ENCODE measurements at places on chromosomes 11 and 22.

GRCh38 chr11:76459299-76459698 lies 14.5 kb downstream of the EMSY start:
- no peak for DNase-seq

- DNase-seq: no peak
Measured at GRCh38 chr22:37427135-37427710, at the start of gene ELFN2. TSS of gene ELFN2 (minus strand) at chr22:37427479. CDS start at chr22:37375534, 51,945 bp downstream.

DNA sequence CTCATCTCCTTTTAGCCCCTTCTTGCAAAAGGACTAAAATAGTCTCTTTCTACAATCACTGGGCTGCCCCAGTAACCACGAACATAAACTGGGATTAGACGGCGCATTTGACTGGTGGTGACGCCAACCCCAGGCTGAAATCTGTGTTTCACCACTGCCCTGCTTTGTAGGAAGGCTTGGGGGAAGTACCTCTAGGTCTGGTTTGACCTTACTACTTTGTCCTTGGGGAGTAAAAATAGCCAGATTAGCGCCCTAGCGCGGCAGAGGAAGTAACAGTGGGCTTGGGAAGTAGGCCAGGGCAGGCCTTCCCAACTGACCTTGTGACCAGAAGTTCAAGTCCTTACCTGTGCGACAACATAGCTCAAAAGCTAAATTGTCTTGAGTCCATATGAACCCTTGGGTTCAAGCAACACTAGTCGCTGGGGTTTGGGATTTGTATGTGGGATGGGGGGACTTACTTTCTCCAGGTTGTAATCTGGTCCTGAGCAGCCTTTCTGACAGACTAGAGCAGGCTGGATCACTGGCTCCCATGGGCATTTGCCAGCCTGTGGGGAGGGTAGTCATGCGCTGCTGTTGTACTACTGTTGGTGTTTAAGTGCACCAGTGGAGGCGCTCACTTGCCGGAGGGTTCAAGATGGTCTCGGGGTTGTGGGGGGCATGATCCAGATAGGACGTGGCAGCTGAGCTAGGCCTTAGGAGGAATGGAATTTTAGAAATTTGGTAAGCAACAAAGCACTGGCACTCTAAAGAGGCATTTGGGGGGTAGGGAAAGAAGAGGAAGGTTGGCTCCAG lies 953 bp upstream of the PACS1 start:
- DNase-seq: peak; percentile 53

DNA sequence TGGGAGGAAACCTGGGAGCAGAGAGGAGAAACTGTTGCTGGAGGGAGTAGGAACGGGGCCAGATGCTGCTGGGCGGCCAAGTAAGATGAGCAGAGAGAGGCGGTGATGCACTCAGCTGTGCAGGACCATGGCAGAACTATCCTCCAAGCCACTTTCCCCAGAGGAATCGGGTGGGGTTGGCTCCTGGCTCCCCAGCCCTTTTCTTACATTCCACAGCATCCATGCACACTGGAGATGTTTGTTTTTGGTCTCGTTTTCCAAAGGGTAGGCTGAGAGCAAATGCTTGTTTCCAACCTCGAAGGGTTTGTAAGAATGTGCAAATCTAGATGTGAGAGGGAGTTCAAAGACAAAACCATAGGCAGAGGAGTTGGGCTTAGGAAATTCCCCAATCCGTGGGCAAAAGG lies 73.2 kb downstream of the DBX1 start:
- no peak for DNase-seq

GRCh38 chr11:76885390-76886097 lies 24.8 kb downstream of the ACER3 start:
- no peak for DNase-seq

DNA sequence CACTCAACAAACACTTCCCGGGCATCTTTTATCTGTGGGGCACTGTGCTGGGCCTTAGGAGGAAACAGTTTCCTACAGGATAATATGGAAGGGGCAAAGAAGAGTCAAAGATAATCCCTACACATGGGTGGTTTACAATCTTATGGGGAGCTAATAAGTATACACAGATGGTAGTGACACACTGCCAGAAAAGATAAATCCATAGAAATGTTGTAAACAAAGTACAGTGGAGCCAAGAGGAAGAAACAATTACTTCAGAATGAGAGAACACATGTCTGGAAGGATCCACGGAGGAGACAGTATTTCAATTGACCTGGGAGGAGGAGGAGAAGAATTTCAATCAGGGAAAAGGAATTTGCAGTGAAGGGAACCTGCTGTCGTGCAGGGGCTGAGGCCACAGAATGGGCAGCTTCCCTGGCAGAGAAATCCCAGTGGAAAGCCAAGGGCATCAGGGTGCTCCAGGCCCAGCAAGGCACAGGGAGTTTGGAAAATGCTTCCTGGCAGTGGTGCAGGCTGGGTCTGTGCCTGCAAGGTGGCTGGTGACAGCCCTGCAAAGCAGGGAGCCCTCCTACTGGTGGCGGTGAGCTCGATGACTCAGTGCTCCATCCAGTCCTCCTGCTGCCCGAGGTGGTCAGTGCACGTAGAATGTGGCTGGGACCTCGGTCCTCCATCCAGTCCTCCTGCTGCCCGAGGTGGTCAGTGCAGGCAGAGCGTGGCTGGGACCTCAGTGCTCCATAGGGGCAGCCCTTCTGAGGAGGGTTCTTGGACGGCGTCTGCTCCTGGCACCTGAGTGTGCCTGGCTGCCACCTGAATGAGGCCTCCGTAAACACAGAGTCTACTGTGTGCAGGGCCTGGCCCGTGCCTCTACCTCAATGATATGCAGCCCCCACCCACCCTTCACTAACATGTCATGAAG lies 444.3 kb upstream of the B3GAT1 start:
- DNase-seq: no peak

DNA sequence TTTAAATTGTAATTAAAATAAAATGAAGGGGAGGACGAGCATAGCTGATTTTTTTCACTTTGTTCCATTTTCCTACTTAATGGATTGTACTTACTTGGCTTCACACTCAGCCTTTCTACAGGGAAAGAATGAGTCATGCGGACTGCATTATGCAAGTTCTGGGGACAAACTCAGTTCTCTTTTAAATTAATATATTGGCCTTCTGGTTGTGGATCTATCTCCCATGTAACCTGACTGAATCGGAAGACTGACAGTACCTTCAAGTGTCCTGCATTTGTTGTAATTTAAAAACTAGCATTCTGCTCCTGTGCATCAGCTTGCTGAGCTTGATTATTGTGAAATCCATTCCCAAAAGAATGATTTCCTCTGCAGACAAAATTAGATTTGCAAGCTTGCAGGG lies 12.2 kb downstream of the OR8D1 start:
- no peak for DNase-seq

DNA sequence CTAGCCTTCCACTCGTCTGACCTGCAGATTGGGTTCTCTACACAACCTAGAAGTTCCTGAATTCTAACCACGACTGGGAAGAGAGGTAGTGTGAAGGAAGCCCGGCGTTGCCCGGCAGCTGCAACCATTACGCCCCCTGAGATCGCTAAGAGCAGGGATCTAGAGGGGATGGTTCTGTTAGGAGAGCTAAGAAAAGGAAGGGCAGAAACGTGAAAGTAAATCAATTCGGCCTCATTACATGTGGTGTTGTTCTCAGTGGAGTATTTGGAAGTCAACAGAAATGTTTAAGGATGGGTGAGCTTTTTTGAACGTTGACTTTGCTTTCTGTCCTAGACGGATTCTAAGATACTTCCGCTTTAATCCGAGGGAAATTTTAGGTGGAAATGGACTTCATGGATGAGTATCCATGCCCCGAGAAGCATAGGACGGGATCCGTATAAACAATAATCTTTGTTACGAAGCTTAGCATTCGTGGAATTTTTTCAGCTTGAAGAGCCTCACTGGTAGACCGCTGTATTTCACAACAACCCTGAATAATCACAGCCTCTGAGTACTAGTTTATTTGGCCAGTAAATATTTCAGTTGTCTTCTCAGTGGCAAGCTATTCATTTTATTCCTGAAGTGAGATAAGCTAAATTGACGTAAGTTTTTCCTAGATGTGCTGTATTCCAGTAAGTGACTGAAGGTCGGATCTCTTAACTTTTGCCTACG lies 629 bp downstream of the ATP5MG start:
- no peak for DNase-seq

DNA sequence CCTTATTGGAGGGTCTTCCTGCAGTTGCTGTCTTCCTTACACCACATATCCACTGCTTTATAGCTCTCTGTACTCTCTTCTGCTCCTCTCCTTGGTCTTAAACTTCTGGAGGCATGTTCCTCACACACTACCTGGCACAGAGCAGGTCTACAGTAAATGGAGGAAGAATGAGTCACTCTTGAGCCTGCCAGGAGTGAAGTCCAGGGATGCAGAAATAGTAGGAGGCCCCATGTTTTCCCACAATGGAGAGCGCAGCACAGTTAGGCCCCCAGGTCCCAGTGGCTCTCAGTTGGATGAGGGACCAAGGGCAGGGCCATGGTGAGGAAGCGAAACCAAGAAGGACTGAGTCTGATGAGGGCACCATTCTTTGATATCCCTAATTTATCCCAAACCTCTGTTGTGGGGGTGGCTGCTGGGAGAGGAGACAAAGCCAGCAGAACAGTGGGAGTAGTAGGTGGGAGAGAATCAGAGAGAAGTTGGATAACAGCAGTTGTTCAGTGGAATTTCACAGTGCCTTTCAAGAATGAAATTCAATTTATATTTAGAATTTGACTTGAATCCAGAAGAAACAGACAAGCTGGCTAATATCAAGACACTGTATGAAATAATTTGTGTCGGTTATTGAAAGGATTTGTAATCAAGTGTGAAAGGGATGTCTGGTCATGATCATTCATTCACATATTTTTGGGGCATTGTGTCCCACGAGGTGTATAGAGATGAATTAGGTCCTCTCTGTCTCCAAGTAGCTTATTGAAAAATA lies 187.8 kb downstream of the HIPK3 start:
- DNase-seq: no peak

DNA sequence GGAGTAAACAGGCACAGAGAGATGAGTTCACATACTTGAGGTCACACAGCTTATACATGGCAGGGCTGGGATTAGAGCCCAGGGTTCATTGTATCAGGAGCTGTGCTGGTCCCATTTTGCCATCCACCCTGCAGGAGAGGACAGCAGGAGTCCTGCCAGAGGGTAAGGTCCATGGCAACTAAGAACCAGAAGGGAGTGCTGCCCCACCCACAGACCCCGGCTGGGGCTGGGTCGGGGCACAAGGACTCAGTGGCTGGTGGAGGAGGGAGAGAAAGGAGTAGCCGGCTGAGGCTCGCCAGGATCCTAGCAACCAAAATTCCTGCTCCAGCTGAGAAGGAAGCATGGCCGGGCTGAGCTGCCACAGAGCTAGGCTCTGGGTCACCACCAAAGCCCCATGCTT lies 25.9 kb upstream of the TP53I11 start:
- DNase-seq: no peak

DNA sequence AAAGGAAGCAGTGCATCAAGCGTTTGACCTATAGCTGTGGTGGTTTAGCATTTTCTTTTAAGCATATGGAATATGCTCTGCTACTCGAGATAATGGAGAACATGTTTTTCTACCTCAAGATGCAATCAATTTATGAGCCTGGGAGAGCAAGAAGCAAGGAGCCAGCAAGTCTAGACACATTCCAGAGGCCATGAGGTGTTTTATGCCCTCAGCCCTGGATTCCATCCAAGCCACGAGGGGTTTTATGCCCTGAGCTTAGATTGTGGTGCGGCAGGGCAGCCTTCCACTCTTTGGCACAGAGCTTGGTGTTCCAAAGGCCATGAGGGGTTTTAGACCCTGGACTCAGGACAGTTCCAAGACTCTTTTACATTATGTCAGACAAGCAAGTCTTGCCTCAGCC lies 11.7 kb upstream of the DNAJB13 start:
- DNase-seq: no peak

- DNase-seq: no peak
Measured at GRCh38 chr22:17483688-17484372, 79.5 kb upstream of the SLC25A18 start.

DNA sequence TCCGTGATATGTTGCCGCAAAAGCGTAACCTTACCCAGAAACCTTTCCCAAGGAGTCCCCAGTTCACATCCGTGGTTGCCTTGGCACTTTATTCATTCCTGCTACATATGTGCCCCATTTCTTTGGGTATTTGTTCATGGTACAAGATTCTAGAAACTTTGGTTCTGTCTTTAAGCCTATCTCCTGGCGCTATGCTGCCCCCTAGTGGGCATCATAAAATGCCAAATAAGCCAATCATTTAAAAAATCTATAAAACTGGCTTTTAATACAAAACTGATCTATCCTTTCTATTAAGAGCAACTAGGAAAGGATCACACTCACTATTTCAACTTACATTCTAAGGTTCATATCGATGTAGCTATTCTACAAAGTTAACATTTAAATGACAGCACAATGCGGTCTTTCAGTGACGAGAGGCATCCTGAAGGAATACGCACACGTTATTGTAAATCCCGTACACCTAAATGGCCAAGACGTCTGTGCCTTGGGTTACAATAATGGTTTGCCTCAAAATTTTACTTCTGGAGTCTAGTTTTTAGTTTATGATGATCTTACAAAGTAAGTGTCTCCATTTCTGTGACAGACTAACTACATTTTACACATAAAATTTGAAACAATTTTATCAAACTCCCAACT lies 16.2 kb downstream of the PIWIL3 start:
- peak; percentile 68 for DNase-seq

DNA sequence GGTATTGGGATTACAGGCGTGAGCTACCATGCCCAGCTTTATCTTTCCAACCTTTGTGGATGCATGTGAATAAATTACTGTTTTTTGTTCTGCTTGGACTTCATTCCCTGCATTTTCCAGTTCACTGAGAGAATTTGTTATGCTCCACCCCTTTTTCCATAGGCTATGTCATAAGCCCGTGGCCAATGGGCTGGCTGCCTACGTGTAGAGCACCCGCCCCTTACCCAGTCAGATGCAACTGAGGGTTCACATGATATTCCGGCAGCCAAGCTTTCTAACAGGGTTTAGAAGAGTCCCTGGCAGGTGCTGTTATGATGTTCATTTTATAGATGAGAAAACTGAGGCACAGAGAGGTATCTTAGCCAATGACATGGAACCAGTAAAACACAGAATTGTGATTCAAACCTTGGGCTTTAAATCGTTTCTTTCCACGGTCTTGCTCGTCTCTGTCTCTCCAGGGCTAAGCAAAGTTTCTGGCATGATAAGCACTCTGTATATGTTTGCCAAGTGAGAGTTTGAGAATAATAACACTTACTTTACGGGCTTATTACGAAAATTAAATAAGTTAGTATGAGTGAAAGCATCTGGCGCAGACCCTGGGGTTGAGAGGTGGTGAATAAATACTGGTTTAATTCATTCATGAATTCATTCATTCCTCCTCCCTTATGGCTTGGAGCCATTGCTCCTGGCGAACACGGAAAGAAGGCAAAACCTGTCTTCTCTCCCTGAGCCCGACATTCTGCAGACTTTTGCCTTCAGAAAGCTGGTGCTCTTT lies 42.4 kb upstream of the RASD2 start:
- no peak for DNase-seq
